Amniotic stem cell (primary cell): ENCODE measurements at places on chromosomes 11 and 22.
A peak's percentile ranks its signal among the peaks of the same experiment; 100 is the strongest.

DNA sequence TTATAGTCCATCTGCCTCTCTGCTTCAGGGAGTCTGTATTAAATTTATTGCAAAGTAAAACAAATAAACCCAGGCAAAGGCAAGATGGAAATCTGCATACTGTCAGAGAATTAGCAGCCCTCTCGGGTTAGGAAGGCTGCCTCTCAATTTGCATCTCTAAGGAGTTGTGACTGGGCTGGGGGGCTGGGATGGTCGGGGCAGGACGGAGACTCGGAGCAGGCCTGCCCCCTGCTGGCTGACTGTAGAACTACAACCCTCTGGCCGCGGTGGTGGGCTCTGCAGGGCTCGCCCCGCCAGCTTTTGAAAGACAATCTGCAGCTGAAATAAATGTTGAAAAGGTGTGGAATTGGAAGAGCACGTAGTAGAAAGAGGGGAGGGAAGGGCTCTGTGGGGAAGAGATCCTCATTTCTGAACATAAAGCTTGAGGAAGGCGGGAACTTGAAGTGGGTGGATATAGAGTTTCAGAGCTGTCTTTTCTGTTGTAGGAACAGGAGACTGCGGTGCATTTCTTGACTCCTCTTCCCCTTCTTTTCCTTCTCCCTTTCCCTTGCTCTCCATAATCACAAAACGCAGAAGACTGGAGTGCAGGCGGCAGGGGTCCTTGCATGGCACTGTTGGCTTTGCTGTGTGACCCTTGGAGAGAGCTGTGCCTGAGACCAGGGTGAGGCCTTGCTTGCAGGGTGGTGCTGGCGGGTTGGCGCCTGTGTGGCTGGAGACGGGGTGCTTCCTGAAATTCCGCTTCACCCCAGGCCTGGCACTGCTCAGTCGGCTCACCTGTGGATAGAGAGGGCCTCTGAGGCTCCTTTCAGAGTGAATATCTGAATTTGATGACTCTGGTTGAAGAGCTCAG lies 22.6 kb upstream of the PKNOX2 start:
- DNase-seq, result no peak

GRCh38 chr11:60528934-60529333 lies 13.7 kb downstream of the MS4A13 start:
- no peak for DNase-seq

DNA sequence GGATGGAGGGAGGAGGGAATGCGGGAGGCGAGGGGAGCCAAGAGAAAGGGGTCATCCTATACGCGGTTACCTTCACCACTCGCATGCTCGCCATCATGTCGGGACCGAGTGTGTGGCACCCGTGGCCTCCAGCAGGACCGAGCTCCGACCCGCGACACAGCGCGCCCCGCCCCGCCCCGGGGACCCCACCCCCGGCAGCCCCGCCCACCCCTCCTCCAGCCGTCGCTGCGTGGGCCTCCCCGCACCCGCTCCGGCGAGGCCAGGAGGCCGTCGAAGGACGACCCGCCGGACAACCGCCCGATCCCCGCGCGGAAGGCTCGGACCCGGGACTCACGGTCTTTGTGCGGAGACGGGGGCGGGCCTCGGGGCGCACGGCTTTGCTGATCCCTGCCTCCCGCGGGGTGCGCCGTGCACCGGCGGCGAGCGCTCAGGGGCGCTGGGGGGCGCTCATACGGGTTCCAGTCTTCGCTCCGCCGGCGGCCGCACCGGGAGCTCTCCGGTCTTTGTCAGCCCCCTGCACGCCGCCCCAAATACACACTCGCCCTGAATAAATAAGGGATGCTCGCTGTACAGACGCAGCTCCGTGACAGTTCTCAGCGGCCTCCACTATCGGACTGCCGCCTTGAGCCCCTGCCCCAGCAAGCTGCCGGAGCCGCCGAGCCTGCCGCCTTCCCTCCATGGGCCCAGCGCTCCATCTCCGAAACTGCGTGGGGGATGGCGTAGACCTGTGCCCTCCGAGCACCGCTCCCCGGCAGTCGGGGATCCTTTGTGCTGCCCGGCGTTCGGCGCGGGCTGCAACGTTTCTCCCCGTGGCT lies at the start of gene UBE2L6:
UBE2L6 (minus strand) TSS at position 158 of the 815 bp plus-strand sequence; CDS start at position 97, 61 bp downstream.
- DNase-seq, result no peak

GRCh38 chr11:35336726-35337125 lies 82.6 kb downstream of the SLC1A2 start:
- DNase-seq, result no peak

- peak; percentile 22 for DNase-seq
These were observed 921 bp downstream of the C1QTNF5 start for GRCh38 chr11:119339589-119340334.

GRCh38 chr11:122045181-122045586 lies 70.8 kb downstream of the BLID start:
- DNase-seq, result peak; percentile 41

GRCh38 chr11:19499999-19500398 lies 212.6 kb upstream of the NAV2 start:
- DNase-seq, result no peak

DNA sequence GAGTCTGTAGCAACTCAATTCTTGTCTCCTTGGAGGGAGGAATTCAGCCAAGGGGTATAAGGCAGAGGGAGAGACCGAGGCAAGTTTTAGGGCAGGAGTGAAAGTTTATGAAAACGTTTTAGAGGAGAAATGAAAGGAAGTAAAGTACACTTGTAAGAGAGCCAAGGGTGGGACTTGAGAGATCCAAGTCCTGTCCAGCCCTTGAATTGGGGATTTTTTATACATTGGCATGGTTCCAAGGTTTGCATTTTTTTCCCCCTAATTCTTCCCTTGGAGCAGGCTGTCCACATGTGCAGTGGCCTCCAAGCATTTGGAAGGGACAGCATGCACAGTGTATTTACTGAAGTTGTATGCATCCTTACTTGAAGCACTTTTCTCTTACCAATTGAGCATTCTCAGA lies 192.1 kb downstream of the LUZP2 start:
- DNase-seq, result no peak
